ENCODE measurements at places on chromosomes 4 and X.
A peak's percentile ranks its signal among the peaks of the same experiment; 100 is the strongest.

DNA sequence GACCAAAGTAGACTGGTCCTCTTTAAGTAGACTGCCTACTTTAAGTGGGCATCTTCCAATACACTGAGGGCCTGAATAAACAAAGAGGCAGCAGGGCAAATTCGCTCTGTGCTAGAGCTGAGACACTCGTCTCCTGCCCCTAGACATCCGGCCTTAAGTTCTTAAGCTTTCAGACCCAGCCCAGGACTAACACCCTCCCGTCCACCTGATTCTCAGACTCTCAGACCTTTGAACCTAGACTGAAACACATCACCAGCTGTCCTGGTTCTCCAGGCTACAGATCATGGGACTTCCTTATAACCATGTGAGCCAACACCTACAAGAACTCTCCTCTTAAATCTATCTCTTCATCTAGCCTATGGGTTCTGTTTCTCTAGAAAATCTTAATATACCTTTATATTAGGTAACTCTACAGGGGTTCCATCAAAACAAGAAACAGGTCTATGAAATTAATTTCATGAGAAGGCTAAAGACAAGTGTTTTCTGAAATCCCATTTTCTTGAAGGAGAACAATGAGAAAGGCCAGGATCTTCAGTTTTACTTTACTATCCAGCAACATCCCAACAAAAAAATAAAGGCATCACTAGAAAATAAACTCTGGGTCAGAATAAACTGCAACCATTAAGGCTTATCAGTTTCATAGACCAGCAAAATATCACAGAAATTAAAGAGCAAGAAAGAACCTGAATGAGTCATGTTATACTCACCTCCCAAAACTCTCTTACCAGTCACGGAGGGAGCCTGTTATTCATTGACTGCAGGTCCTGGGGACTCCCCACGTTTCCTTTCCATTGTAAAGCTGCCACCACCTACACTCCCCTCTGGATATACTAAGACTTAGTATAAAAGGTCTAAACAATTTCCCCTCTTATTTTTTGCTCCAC is 14.8 kb downstream of the ADGRA3 start:
- no peak for DNase-seq

GRCh38 chr4:109232681-109233080 is 69.8 kb downstream of the COL25A1 start:
- DNase-seq = no peak

- no peak for DNase-seq
Observed at GRCh38 chr4:108854786-108855185, 91.9 kb upstream of the ETNPPL start.

DNA sequence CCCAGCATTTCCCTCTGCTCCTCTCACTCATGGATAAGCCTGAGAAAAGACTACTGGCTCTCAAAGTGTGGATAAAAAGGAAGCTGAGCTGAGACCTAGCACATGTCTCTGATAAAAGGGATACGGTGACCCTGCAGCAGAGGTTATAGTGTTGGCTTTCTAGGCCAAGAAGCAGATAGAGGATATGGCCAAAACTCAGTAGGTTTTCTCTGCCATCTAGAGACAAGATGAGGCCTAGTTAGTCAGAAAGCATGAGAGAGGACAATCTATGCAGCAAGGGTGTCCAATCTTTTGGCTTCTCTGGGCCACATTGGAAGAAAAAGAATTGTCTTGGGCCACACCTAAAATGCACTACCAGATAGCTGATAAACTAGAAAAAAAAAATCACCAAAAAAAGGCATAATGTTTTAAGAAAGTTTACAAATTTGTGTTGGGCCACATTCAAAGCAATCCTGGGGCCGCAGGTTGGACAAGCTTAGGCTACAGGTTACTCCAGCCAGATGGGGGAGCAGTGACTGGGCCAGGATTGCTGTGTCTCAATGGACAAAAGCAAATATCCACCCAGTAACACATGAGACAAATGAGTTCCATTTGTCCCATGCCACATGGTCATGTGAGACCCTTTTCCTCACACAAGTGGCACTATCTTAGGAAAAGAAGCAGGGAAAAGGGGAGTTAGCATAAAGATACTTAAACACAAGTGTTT is 411.4 kb downstream of the INPP4B start:
- peak; percentile 2 for DNase-seq

GRCh38 chrX:129875669-129876068 is 30.3 kb upstream of the UTP14A start:
- no peak for DNase-seq

- no peak for DNase-seq
Observed at GRCh38 chr4:3879681-3880614, 113.8 kb downstream of the ADRA2C start.

DNA sequence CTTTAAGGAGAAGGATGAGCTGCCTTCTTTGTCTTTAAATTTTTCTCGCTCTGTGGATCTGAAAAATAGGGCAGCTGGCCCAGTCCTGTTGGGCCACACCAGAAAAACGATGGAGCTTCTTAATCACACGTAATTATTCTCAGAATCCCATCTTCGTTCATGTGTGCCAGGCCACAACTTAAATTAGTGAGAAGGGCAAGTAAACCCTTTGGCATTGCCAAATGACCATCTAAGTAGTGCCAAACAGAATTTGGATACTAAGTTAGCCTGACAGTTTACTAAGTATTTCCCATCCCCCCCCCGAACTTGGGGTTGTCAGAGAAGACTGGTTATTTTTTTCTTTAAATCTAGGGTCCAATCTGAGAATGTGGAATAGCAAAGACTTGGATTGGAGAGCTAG is 62.0 kb downstream of the CASP3 start:
- no peak for DNase-seq

- DNase-seq = no peak
Observed at GRCh38 chr4:141595531-141595930, 40.9 kb upstream of the IL15 start.

- no peak for DNase-seq
Observed at GRCh38 chrX:41153957-41154356, 68.7 kb downstream of the USP9X start.

- DNase-seq = no peak
Observed at GRCh38 chrX:96861218-96861617, 22.5 kb upstream of the RPA4 start.
